ENCODE measurements at places on chromosomes 6 and 20.

DNA sequence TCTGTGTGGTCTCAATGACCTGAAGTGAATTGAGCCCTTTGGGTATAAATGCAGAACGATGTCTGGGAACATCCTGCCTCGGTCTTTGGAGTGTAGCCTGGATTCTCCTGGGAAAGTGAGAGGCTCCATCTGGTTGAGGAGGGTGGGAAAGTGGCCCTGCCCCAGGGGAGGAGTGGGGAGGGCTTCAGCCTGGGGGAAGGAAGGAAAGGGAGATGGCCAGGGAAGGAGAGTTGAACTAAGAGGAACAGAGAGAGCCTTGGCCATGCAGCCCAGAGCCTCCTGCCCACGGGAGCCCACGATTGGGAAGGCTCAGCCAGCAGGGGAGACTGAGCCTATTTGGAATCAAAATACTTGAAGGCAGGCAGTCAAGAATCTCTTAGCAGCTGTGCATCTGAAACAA lies 2.3 kb upstream of the EPB41L1 start:
- no peak for DNase-seq

- no peak for DNase-seq
Observed at GRCh38 chr6:109808837-109809236, 117.7 kb downstream of the FIG4 start.

DNA sequence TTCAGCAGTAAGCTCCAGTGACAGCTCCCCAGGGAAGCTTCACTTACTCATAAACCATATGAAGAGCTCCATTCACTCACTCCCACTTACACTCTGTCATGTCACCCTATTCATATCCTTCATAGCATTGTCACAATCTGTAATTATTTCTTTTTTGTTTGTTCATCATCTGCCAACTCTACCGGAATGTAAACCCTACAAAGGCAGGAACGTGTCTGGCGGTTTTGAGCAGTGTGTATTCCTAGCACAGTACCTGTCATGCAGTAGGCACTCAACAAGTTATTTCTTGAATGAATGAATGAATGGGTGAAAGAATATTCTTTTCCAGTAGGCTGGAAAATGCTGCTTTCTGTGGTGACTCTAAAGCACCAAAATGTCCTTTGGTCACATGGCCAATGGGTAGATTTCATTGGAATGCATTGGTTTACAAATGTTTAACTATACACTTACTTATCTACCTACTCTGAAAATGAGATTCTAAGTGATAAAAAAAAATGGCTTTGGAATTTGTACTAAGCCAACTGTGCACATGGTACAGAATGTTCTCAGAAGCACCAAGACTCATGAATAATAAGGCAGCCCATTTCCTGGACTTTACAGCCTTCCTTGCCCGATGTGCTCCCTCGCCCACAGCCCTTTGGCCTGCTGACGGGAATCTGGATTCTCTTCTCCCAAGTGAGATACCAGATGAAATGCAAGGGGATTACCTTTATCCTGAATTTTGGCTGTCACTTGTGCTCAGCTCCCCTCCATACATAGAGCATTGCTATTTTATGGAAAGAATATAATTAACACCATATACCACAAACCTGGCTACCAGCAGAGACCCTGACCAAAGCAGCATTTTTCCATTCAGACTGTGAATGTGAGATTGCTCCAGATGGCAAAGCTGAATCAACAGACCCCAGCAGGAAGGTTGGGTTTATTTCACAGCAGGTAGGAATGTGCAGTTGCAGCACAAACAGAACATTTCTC lies 273.3 kb downstream of the ALDH8A1 start:
- DNase-seq, result no peak

DNA sequence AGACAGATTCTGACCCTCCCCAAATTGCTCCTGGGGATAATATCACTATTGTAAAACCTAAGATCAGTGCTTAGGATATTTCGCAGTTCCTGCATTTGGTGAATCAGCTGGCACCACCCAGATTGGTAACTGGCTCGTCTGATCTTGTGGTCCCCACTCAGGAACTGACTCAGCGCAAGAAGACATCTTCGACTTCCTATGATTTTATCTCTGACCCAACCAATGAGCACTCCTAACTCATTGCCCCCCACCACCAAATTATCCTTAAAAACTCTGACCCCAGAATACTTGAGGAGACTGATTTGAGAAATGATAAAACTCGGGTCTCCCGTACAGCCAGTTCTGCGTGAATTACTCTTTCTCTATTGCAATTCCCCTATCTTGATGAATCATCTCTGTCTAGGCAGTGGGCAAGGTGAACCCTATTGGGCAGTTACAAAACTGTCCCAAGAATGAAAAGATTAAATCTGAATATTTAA lies 55.7 kb upstream of the PRND start:
- no peak for DNase-seq

- DNase-seq, result no peak
Observed at GRCh38 chr6:14598017-14598864, 480.7 kb downstream of the CD83 start.

DNA sequence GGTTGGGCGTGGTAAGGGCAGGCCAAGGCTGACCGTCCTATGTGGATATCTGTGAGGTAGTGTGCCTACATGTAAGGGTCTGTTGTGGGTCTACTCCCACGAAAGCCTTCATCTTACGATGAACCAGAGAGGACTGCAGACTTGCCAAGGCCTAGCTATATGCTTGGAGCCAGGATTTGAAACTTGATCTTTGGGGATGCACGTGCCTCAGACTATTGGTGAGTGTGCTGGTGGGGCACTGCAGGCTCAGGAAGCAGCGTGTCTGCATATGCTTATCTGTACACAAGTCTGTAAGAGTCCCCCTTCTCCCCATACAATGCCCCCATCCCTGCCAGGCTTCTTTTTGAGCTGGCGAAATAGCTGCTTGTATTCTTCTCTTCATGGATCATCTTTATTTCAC lies 17.9 kb downstream of the PLCG1 start:
- DNase-seq, result no peak

GRCh38 chr20:56829788-56830385 lies 200.8 kb downstream of the TFAP2C start:
- no peak for DNase-seq

DNA sequence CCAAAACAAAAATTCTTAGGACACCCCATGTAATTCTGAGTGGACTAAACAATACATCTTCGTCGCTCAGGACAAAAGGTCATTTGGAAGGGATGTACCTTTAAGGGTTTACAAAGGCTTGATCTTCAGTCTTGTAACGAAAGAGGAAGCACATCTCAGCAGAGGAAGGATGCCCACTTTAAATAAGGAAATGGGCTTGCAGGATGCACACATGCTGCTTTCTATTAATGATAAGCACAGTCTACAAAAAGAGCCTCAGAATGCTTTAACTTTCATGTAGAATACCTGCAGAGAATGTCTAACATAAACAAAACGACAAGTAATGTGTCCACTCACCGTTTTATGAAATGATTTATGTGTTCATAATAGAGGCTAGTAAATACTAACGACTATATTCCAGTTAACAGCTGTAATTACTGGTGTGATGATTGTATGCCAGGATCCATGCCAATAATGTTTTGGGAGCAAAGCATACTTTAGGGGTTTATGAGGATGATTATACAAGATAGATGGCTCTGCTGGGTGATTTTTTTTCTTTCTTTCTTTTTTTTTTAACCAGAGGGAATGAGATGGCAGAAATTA lies 216.9 kb downstream of the GMDS start:
- no peak for DNase-seq

DNA sequence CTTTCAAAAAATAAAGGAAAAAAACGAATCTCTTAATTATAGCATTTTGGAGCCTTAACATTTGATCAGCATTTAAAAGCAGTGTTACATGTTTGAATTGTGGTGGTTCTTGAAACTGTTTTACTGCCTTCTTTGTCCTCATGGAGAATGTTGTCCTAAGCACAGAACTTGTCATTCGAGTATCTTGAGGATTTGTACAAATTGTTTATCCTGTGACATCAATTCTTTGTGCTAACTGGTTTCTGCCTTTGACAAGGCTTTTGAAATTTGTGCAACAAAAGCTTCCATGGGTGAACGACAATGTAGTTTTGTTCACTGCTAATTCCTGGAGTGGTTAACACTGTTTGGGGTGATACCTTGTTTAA lies 130.8 kb downstream of the SCAF8 start:
- DNase-seq, result no peak

GRCh38 chr6:43897571-43898302 lies 127.7 kb downstream of the VEGFA start:
- no peak for DNase-seq

DNA sequence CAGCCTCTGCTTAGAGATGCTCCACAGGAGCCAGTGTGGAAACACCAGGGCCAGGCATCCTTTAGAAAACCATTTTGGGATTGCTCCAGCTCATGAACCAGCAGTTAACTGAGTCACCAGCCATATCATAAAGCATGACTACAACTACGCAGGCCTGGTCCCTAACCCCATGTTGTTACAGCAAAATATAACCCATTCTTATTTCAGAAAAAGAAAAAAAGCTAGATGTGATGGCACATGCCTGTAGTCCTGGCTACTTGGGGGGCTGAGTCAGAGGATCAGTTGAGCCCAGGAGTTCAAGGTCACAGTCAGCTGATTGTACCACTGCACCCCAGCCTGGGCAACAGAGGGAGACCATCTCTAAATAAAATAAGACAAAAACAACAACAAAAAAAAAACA lies 36.8 kb downstream of the C6orf15 start:
- DNase-seq, result no peak

All from stimulated activated CD8-positive, alpha-beta memory T cell treated with anti-CD3 and anti-CD28 coated beads, Interleukin-7, amount 100 ng/mL, for 1 hour (primary cell).